ENCODE measurements at places on chromosomes 3 and 15.

DNA sequence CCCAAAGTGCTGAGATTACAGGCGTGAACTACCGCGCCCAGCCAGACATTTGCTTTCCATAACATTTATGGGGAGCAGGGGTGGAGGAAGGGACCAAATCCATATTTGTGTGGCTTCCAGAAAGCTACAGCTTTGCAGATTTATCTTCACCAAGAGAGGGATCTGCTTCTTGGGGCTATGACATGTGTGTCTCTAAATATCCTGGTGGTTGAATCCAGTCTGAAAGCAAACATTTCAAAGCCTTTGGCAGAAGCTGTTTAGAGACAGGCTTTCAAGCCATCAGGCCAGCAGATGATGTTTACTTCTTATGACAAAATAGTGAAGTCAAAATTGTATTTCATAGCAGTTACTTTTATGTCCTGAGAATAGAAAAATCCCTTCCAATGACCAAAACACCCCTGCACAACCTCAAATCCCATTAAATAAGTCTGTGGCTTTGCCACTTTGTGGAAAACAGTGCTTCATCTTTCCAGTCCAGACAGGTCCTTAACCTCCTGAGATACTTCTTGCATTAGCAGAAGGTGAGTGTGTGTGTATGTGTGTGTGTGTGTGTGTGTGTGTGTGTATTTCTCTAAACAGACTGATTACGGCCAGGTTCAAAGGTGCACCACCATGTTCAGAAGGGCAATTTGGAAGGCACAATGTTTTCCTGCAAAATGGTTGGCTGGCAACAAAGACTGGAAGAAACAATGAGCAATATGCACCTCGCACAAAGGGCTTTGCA is 191.4 kb upstream of the LRIG1 start:
- no peak for DNase-seq

- DNase-seq = no peak
Measured at GRCh38 chr3:144569651-144570050, 598.0 kb downstream of the DIPK2A start.

- no peak for DNase-seq
Measured at GRCh38 chr3:121970047-121970446, 52.0 kb downstream of the ILDR1 start.

- peak; percentile 6 for DNase-seq
Measured at GRCh38 chr15:48447657-48448056, 116.4 kb downstream of the DUT start.

- DNase-seq = peak; percentile 46
Measured at GRCh38 chr15:56821721-56822425, 88.6 kb upstream of the ZNF280D start.

- DNase-seq = no peak
Measured at GRCh38 chr15:85709250-85709649, 85.5 kb downstream of the KLHL25 start.

DNA sequence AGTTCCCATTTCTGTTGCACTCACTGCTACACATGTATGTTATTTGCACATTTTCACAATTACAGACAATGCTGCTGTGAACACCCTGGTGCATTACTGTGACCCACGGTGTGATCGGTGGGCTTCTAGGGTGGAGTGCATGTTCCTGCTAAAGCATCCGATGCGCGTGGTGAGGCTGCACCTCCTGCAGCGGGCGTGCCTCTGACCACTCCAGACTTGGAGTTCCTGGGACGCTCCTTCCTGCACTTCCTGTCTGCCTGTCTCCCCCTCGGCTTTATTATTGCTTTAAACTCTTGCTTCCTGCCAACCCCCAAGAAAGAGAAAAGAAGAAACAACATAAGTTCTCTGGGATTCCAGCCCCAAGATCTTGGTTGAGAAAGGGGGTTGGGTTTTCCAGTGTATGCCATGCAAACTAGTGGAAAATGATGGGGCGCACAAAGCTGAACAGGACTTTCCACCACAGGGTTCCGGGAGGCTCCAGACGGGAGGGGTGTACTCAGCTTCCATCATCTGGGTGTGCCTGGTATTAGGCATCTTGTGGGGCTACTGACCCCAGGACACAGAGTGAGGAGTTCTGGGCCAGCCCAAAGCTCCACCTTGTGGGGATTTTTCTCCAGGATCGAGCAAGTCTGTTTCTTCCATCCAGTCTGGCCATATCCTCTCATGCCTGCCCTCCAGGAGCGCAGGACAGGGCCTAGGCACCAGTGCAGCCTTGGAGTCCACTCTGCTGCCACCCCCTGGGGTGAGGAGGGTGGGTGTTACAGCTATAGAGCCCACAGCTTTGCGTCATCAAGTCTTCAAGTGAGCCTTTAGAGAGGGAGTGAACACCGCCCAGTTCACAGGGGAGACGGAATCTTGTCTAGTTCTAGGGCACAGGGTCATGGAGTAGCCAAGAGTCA is 11.2 kb downstream of the RPL32 start:
- no peak for DNase-seq

DNA sequence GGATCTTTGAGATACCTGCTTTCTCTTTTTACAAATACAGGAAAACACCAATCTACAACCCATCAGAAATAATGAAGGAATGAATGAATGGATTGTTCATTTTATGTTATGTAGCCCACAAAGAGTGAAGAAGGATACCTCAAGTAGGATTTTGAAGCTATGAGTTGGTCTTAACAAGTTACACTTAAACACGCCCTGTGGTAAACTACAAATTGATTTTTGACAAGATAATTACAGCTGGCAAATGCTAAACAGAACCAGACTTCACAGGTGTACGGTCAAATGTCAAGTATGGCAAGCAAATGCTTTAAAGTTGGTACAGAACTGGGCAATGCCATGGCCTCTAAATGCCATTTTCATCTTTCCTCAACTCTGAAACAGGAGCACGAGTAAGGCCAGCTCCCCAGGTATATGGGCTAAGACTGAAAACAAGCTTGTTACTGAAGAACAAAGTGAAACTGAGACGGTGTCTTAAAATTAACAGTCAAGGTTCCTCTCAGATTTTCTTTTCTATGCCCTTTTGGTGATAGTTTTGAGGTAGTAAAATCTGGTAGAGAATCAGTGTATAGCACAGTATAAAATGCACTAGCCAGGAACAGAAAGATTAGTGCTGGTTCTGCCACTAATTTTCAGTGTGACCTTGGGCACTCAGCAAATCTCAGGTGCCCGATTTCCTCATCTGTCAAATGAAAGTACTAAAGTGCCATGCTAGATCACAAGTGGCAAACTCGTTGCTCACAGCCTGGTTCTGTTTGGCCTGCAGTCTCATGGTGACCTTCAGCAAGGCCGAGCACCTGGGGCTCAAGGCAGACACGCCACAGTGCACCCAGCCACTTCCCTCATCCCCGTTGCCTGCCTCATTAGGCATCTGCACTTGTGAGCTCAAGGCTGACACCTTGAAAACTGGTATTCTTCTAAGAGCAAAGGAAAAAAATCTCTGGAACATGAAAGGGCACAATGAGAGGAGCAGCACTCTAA is 9.5 kb downstream of the RUVBL1 start:
- DNase-seq = no peak

- DNase-seq = no peak
Measured at GRCh38 chr3:8657804-8658305, 13.3 kb upstream of the SSUH2 start.

DNA sequence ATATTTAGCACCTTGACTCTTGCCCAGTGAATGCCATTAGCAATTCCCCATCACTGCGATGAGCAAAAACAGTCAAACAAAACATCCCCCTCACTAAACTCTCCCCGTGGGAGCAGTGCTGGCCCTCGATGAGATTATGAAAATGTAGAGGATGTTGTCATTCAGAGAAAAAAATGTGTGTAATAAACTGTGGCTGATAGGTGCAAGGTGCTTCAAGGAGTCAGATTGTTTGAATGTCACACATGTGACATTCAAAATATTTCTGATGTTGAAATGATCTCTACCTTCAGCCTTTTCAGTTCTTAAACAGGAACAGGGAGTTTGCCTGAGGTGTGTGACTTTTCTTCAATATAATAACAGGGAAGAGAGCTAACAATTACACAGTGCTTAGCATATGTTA is 281.8 kb upstream of the TRIM42 start:
- no peak for DNase-seq

DNA sequence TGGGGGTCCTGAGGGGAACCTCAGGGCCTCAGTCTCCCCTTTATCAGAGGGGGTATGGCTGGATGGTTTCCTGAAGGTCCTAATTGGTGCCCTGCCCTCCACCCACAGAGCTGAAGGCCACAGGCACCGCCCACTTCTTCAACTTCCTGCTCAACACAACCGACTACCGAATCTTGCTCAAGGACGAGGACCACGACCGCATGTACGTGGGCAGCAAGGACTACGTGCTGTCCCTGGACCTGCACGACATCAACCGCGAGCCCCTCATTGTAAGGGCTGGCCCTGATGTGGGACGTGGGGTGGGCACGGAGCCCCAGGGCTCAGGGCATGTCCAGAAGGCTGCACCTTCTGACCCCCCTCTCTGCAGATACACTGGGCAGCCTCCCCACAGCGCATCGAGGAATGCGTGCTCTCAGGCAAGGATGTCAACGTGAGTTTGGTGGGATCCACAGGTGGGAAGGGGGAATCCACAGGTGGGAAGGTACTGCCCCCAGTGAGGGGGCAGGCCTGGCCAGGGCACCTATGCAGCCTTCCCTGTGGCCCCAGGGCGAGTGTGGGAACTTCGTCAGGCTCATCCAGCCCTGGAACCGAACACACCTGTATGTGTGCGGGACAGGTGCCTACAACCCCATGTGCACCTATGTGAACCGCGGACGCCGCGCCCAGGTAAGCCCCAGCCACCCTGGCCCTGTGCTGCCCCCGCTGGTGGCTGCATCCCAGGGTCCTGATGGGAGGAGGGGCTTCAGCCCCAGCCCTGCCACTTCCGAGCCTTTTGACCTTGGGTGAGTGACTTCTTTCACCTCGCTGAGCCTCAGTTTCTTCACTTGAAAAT is 17.5 kb upstream of the GNAT1 start:
- no peak for DNase-seq

- peak; percentile 97 for DNase-seq
Measured at GRCh38 chr3:8629151-8630021, 15.2 kb downstream of the SSUH2 start.

Measured in SW480 (cell line).